Fibroblast of skin of right quadriceps (primary cell): ENCODE measurements at places on chromosomes 2 and 18.

DNA sequence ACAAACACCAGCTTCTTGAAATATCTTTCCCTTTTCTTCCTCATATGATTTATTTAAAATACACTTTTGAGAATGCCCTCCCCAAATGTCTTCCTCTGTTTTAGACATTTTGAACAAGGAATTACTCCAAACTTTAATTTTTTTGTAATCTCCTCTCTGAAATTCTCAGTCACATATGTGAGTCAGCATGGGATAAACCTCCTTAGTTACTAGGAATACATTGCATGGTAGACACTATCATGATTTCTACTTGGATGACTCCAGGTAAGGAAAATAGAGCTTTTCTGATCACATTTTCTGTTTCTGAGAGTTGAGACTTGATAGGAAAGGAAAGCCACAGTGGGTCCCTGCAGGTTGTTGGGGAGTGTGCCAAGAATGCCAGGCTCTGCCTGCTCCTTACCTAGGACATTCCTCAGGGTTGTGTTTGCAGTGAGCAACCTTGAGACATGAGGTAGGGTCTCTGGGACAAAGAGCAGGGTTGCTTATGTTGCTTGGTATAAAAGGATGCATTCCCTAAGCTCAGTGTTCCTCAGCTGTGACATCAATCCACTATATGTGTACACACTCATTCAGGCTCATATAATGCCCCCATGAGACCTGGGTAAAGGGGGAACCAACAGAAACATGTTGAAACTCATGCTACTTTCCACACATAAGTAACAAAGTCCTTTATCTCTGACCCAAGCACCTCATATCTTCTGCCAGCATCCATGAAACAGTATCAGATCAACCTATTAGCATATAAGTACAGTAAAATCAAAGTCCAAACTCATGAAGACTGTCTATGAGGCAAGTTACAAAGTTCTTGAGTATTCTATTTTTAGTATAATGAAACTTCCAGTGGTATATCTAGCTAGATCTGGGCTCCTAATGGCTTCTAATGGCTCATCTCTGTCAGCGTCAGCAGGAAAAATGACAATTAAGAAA is 112.8 kb upstream of the SCN1A start:
- no peak for DNase-seq

GRCh38 chr2:51673628-51674027 is 641.7 kb upstream of the NRXN1 start:
- DNase-seq = no peak

DNA sequence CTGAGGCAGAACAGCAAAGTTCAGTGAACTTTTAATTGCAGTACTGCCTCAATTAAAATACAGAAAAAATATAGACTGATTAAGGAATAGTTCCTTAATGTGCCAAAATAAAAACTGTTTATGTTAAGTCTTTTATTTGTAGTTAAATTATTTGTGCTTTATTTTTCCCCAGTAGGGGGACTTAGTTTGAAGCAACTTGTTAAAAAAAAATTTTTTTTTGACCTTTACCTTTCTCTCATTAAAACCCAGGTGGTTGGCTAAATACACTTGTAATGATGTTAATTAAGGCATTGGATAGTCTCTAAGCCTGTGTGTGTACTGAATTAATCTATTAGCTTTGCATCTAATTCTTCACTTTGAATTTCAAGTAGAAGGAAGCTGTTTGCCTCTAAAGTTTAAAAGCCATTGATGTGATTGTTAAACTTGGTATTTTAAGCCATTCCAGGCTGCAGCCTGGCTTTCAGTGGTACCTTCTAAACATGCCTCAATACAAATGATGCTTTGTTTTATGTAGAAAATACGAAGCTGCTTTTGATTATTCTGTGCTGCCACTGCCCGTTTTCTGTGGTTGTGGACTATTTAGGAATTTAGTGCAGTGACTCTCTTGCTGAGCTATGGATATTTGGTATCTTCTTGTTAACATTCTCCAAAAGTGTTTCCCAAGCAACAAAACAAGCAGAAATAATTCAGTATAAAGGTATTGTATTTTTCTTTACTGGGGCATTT is 102.9 kb downstream of the TANC1 start:
- DNase-seq = peak; percentile 88

DNA sequence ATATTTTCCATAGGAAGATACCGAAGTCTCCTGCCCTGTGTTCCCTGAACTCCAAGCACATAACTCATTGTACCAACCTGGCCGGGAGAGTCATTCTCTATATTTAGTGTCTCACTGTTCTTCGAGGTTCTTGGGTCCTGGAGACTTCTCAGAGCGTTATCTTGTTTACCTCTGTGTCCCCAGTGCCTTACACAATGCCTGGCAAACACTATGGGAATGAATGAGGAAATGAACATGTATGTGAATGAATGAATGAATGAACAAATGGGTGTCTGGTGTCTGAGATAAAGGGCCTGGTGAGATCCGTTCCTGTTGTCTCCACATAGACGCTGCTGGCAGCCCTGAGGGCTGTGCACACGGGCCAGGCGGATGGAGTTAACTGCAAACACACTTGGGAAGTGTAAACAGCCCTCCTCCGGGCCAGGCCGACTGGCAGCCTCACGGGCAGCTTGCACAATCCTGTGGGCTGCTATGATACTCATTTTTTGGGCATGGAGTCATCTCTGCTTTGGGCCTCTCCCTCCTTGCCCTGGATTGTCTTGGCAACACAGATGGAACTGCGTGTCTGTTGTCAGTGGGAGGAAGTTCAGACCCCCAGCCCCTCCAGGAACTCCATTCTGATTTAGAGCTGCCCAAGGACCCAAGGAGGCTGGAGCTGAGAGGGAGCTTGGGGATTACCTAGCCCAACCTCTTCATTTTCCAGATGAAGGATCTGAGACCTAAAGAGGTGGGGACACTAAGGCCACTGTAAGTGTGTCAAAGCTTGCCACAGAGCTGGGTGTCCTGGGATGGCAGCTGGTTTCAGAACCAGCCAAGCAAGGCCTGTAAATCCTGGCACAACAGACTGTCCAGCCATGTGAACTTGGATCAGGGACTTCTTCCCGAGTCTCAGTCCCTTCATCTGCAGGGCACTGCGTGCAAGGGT is 124.4 kb downstream of the INHBB start:
- DNase-seq = peak; percentile 96

DNA sequence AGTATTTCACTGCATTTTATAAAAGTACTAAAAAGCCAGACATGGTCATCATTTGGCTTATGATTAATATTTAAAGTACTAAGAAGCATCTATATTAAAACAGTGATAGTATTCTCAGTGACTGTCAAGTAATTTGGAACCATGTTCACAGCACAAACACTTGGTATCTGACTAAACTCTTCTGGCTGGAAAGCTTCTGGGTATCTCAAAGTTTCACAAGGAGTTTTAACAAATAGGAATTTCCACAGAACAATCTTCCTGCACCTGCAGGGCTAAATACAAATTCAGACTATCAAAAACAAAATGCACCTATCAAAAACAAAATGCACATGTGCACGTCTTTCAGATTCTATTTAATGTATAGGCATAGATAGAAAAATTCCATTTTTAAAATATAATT is 158.8 kb downstream of the L3MBTL4 start:
- DNase-seq = no peak

DNA sequence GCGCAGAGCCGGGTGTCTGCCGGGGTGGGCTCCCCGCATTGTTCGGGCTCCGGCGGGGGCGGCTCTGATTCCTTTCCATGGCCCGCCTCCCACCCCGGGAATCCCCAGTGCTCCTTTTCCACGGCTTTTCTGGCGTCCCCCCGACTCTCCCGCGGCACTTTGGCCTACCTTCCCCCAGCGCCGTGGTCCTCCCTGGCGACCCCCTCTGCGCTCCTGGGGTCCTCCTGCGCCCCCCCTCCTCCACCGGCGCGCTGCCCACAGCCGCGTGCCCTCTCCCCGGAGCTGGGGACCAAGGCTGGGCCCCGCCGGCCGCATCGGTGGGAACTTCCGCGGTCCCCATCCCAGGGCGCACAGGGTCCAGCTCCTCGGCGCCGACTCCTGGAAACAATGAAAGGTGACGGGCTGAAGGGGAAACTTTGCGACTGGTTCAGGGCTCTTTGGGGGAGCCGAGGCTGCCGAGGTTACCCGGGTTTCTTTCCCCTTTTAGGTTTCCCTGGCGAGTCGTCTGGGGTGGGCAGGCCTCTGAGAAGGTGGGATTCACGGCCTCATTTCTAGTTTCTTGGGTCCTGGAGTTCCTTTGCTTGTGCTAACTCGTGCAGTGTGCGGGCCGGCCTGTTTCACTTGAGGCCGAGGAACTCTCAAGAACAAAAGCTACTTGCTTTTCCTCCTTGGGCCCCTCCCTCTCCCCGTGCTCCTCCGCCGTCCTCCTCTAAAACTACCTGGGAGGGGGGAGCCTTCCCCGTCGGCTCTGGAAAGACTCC is 2.2 kb downstream of the TGIF1 start:
- DNase-seq = peak; percentile 67

- no peak for DNase-seq
These were observed 64.9 kb downstream of the BOD1L2 start for GRCh38 chr18:57211776-57212175.

DNA sequence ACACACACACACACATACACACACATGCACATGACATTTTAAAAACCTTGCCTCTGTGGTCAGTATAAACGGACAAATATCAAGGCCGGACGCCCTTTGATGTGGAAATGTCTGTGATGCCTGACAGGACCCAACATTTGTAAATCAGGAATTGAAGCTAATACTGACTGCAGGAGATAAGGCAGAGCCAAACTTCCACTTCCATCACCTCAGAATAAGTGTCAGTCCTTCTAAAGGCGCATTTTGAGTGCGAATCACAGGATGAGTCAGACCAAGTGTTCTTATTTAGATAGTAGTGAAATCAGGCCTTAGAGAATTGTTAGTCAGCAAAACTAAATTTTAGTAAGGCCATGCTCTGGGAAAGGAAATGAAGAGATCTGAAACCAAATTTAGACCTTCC is 211.7 kb upstream of the LRATD1 start:
- peak; percentile 80 for DNase-seq

DNA sequence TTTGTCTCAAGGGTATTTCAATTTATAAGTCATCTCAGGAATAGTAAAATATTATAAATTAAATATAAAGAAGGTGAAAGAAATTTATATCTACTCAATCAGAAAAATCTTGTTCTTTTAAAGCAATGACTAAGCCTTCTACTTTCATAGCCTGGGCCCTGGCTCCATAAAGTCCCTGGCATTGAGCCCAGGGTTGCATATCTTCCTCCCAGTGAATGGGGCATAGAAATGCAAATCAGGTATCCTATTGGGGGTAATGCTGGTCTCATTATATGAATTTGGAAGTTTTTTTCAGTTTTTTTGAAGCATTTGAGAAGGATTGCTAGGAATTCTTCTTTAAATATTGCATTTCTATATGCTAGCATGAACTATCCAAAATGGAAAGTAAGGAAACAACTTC is 73.9 kb upstream of the MC2R start:
- no peak for DNase-seq

DNA sequence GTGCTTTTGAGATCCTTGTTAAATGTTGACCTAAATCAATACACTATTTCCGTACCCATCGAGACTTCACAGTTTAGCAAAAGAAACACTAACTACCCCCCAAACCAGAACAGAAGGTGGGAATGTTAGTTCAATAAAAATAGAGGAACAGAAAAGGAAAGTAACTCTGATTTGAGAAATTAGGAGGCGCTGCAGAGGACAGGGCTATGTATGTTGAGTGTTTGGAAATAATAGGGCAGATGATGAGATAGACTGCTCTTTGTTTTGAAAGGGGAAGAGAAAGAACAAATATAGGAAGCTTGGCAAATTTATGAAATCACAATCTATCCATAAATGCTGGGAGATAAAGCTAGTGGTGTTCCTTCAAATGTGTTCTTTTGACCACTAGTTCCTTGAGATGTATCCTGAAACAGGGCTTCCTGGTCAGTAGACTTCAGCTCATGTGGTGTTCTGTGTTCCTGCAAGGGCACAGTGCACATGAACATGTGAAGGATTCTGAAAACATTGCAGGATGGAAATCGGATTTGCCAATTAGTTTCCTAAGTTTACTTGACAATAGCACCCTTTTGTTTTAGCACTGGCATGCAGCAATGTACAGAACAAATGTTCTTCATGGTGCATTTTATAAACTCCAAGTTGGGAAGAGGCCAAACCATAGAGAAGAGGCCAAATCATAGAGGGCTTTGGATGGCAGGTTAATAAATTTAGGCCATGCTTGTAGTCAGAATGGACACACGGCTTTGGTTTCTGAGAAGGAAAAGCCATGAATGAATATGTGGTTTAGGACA is 39.8 kb downstream of the RHBDD1 start:
- DNase-seq = no peak

GRCh38 chr2:37323176-37323780 is 1.4 kb downstream of the PRKD3 start:
- no peak for DNase-seq

DNA sequence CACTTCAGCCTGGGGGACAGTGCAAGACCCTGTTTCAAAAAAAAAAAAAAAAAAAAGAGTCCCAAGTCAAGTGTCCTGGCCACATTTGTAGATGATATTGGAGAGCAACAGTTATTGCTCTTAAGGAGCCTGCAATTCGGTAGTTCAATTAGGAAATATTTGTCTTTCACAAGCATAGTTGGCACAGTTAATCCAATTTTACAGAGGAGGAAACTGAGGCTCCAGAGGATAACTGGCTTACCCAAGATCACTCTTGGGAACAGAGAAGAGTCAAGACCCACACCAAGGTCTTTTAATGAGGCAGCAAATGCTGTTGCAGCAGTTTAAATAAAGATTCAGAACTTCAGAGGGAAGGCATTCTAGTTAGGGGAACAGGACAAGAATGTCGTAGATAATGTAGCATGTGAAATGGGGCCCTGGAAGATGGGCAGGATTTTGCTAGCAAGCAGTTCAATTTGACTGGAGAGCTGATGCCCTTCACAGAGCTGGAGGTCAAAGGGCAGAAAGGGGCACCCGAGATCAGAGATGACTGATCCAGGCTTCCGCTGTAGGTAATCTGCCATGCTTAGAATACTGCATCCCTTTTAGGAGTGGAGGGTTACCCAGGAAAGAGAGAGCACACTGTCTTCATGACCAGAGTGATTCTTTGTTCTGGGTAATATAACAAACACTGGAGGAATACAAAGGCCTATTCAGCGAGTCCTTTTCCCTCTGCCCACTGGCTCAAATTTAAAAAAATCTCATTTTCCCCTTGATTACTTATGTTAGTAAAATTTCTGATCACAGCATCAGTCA is 3.0 kb downstream of the NPC1 start:
- DNase-seq = no peak
